ENCODE measurements at places on chromosomes 13 and 19. TPM values are rescaled to one million over a fixed set of nuclear protein-coding genes. Genes with fewer than 3 reads are reported as not detected.

The MUC16 gene
- total RNA-seq: 2.2 TPM

The SCN1B gene
- 9.8 TPM for total RNA-seq

The FCER2 gene
- total RNA-seq: 0.50 TPM

The RFPL4A gene
- not detected for total RNA-seq

The DHX34 gene
- 14.5 TPM for total RNA-seq

The CHST8 gene
- not detected for total RNA-seq

The CDC16 gene
- 66.5 TPM for total RNA-seq

The GTF3A gene
- total RNA-seq: 83.0 TPM

The ZNF146 gene
- 37.3 TPM for total RNA-seq

DNA sequence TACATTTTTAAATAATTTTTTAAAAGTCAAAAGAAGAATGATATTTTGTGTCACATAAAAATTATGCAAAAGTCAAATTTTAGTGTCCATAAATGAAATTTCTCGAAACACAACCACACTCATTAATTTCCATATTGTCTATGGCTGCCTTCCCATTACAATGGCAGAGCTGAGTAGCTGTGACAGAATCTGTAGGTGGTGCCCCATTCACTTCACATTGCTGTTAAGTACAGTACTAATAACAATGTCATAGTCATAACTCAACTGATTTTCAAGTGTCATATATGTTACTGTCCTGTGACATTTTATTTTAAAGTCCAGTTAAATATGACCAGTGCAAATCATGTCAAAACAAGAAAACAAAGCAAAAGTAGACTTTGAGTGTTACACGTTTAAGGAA is 114.3 kb downstream of the SPRY2 start:
- no peaks in the 10 kb centered on the region for H3K36me3 ChIP-seq
- no peak for DNase-seq
- no peak overlapping the region for H3K27ac ChIP-seq

- H3K27ac ChIP-seq: no peak overlapping the region
- peaks cover 35% of the 10 kb centered on the region for H3K4me1 ChIP-seq
- peak overlapping the region; percentile 78 for H3K4me3 ChIP-seq
- no peak for DNase-seq
- peaks cover 20% of the 10 kb centered on the region for H3K27me3 ChIP-seq
Observed at GRCh38 chr13:110305001-110305400, 2.0 kb downstream of the COL4A1 start.

GRCh38 chr19:6087074-6087571 is 23.2 kb downstream of the RFX2 start:
- peaks cover 50% of the 10 kb centered on the region for H3K4me1 ChIP-seq
- H3K36me3 ChIP-seq: no peaks in the 10 kb centered on the region
- peak overlapping the region; percentile 31 for H3K4me3 ChIP-seq
- H3K27me3 ChIP-seq: no peaks in the 10 kb centered on the region
- no peak for DNase-seq

- no peaks in the 10 kb centered on the region for H3K36me3 ChIP-seq
- H3K4me1 ChIP-seq: no peaks in the 10 kb centered on the region
- no peak overlapping the region for H3K4me3 ChIP-seq
- no peaks in the 10 kb centered on the region for H3K27me3 ChIP-seq
Observed at GRCh38 chr13:77806518-77806917, 109.0 kb downstream of the SLAIN1 start.

- H3K27ac ChIP-seq: no peak overlapping the region
- H3K4me3 ChIP-seq: no peak overlapping the region
- no peaks in the 10 kb centered on the region for H3K36me3 ChIP-seq
Observed at GRCh38 chr19:32550666-32551065, 30.3 kb upstream of the PDCD5 start.

DNA sequence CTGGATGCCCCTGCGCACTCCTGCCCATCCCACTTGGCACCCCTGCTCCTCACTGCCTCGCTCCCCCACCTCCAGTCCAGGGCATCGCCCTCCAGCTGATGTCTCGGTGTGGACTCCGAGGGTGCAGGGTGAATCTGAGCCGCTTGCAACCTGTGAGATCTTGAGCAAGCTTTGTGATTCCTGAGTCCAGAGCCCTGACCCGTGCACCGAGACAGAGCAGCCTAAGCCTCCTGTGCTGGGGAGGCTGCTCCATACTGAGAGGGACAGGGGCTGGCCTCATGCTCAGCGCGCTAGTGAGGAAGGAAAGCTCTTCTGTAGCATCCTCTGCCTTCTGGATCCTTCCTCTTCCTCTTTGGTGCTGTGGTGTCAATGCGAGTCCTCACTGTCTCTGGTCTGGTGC is 116.0 kb downstream of the TEX29 start:
- peaks cover under 1% of the 10 kb centered on the region for H3K27me3 ChIP-seq
- no peak overlapping the region for H3K4me3 ChIP-seq
- DNase-seq: no peak
- H3K27ac ChIP-seq: no peak overlapping the region

- DNase-seq: no peak
- H3K27ac ChIP-seq: no peak overlapping the region
- H3K36me3 ChIP-seq: no peaks in the 10 kb centered on the region
- no peaks in the 10 kb centered on the region for H3K4me1 ChIP-seq
- peaks cover 6% of the 10 kb centered on the region for H3K27me3 ChIP-seq
- H3K4me3 ChIP-seq: no peak overlapping the region
Observed at GRCh38 chr19:44553478-44554171, 24.1 kb upstream of the CEACAM20 start.

GRCh38 chr19:35123573-35123972 is 8.0 kb downstream of the FXYD3 start:
- no peaks in the 10 kb centered on the region for H3K27me3 ChIP-seq
- no peak for DNase-seq

DNA sequence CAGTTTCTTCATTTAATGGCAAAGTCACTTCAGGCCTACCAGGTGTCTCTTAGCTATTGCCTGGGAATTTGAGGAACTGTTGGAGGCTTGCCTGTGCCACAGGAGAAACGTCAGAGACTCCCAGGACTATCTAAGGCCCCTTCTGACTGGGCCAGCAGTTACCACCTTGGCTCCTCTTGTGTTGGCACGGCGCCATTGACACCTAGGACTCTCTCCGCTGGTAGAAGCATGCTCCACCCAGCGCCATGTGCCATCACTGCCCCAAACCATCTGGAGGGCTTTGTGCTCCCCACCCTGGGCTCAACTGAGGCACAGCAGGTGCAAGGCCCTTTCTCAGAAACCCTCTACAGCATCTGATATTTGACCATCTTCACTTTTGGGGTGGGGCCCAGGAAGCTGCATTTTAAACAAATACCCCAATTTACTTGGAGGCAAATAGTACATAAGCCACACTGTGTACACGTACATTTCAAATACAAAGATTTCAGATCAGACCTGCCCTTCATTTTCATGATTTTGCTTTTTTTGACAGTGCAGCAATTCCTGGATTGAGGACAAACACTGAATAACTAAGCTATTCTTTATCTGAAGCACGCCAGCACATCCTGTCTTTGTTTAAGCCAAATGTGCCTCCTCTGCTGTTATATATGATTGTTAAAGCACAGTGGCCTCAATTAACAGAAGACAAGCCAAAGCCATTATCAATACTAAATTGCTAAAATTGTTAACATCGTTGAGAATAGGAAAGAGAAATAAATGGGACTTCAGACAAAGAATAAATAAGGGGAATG is 59.9 kb upstream of the TPP2 start:
- no peaks in the 10 kb centered on the region for H3K36me3 ChIP-seq
- no peak overlapping the region for H3K27ac ChIP-seq
- no peak for DNase-seq

GRCh38 chr19:34370117-34370516 is 5.1 kb downstream of the GPI start:
- peaks cover 20% of the 10 kb centered on the region for H3K4me1 ChIP-seq
- H3K36me3 ChIP-seq: peaks cover 80% of the 10 kb centered on the region

- no peak overlapping the region for H3K27ac ChIP-seq
- H3K4me1 ChIP-seq: peaks cover 9% of the 10 kb centered on the region
- H3K36me3 ChIP-seq: no peaks in the 10 kb centered on the region
- H3K4me3 ChIP-seq: peak overlapping the region; percentile 10
- DNase-seq: peak; percentile 74
Observed at GRCh38 chr19:42316223-42317211, 3.4 kb downstream of the TMEM145 start.

DNA sequence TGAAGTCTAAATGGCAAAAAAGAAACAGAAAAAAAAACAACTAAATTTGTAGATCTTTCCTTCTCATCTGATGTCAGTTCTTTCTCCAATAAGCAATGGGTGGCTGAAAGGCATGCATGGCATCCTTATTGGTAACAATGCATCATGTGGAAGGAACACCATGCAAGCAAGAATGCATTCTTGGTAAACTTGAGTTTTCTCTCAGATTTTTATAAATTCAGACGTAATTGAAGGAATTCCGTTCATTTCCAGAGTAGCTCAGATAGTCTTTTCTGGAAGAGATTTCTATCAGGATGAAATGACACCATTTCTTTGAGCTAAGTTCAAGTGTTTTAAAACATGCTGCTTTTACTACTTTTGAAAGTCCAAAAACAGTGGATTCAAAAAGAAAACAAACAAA is 373.0 kb downstream of the COG6 start:
- H3K36me3 ChIP-seq: no peaks in the 10 kb centered on the region
- no peaks in the 10 kb centered on the region for H3K4me1 ChIP-seq
- H3K27ac ChIP-seq: no peak overlapping the region

GRCh38 chr19:7869910-7870511 is 4.2 kb downstream of the PRR36 start:
- peaks cover 45% of the 10 kb centered on the region for H3K4me1 ChIP-seq
- DNase-seq: peak; percentile 70
- H3K36me3 ChIP-seq: no peaks in the 10 kb centered on the region
- H3K27ac ChIP-seq: no peak overlapping the region
- H3K27me3 ChIP-seq: peaks cover 31% of the 10 kb centered on the region

DNA sequence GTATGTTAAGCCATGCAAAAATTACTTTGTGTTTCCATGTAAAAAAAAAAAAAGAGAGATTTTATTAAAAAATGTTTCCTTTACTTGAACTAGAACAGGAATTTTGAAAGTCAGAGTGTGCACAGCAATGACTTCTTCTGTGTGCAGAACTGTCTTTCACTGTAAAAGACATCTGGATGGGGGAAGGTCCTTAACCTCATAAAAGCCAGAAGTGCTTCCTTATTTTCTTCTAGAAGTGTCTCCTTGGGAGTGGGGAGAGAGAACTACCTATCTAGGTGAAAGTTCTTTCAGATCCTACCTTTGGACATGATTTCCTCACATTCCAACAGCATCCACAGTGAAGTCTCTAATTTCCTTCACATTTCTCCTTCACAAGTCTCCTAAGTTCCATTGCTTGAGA is 360.3 kb downstream of the FGF14 start:
- no peaks in the 10 kb centered on the region for H3K4me1 ChIP-seq
- H3K36me3 ChIP-seq: no peaks in the 10 kb centered on the region
- no peak for DNase-seq
- no peak overlapping the region for H3K4me3 ChIP-seq
- no peak overlapping the region for H3K27ac ChIP-seq

DNA sequence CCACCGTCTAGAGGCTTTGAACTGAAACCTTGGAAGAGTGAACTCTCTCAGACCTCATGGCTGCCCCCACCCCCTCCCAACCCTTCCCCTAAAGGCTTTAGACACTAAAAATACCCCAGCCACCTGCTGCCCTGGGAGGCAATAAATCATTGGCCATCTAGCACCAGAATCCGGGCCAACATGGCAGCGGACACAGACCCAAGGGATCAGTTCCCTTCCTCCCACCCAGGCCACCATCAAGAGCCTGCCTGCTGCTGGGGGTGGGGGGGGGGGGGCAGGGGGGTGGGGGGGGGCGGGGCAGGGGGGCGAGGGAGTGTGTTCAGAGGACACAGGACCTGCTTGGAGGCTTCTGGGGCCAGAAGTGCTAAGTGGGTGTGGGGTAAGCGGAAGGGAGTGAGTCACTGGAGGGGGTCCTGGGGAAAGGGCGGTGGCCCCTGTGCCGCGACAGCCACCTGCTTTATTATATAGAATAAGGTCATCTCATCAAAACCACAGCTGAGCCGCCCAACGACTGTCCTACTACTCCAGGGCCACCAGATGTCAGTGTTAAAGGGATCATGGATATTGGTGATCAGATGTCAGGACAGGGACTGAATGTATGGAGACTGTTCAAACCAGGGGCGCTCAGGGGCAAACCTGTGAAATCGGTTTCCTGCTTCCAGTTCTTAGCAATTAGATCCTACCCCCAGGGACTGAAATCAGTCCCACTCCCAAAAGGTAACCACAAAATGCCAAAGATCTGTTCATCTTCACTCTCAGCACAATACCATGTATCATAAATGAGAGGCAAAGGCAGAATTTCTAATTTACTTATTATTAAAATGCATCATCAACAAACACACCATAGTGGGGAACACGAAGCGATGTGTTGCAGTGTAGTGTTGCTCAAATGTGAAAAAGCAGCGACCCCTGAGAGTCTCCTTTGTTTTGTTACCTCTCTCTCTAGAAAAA is 24.3 kb downstream of the ARL11 start:
- H3K36me3 ChIP-seq: no peaks in the 10 kb centered on the region
- no peak for DNase-seq
- no peak overlapping the region for H3K27ac ChIP-seq
- no peak overlapping the region for H3K4me3 ChIP-seq
- H3K27me3 ChIP-seq: no peaks in the 10 kb centered on the region

DNA sequence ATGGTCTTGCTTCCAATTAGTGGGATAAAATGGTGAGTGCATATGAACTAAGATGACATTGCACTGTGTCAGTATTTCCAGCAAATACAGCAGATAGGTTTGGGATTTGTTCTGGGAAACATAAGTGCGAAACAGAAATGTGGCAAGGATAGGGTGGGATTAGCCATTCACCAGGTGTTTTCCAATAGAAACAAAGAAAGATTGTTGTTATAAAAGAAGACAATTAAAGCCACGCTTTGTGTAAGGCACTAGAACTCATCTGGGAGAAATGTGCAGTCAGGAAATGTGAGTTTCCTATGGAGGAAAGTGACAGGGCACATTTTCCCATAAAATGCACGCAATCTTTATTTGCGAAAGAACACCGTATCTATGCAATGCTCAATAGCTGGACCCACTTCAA is 1547.8 kb downstream of the EFNB2 start:
- H3K4me3 ChIP-seq: no peak overlapping the region
- no peaks in the 10 kb centered on the region for H3K36me3 ChIP-seq
- no peak overlapping the region for H3K27ac ChIP-seq
- H3K4me1 ChIP-seq: no peaks in the 10 kb centered on the region
- no peak for DNase-seq

Measured in lower lobe of right lung (tissue), 2 donors.